ENCODE measurements at places on chromosomes 5 and 9.

GRCh38 chr5:145975001-145975360, 38.6 kb downstream of the SH3RF2 start:
- DNase-seq: no peak

- DNase-seq: no peak
Measured at GRCh38 chr9:740221-740620, 101.3 kb upstream of the DMRT1 start.

- DNase-seq: no peak
Measured at GRCh38 chr9:91338681-91339080, 23.0 kb downstream of the AUH start.

GRCh38 chr5:112532654-112533360, 113.7 kb upstream of the EPB41L4A start:
- no peak for DNase-seq

- DNase-seq: no peak
Measured at GRCh38 chr9:116686693-116687073, 422 bp upstream of the TRIM32 start.

- no peak for DNase-seq
Measured at GRCh38 chr5:99765011-99765410, 770.2 kb upstream of the FAM174A start.

- no peak for DNase-seq
Measured at GRCh38 chr5:25414742-25415141, 770.0 kb upstream of the CDH10 start.

- no peak for DNase-seq
Measured at GRCh38 chr5:130541617-130542221, 623.3 kb downstream of the HINT1 start.

DNA sequence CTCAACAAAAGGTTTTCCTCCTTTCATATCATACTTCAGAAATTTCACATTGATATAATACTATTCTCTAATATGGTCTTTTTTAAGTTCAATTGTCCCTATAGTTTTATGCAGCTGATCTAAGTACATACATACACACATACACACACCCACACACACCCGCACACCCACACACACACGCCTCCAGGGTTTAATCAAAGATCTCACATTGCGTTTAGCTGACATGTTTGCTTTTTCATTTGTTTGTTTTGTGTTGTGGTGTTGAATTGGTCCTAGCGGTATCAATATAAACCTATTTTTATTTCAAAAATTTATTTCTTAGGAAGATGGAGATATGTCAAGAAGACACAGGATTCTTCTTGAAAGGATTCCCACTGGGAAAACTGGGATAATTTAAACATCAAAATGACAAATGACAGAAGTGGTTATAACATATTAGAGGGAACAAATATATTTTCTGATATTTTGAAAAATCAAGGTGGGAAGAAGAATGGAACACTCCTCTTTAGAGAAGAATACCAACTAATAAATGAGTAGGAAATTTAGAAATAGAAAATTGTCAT, 434.9 kb upstream of the SLC30A5 start:
- DNase-seq: no peak

GRCh38 chr9:33506626-33507370, 17.3 kb upstream of the ANKRD18B start:
- no peak for DNase-seq

DNA sequence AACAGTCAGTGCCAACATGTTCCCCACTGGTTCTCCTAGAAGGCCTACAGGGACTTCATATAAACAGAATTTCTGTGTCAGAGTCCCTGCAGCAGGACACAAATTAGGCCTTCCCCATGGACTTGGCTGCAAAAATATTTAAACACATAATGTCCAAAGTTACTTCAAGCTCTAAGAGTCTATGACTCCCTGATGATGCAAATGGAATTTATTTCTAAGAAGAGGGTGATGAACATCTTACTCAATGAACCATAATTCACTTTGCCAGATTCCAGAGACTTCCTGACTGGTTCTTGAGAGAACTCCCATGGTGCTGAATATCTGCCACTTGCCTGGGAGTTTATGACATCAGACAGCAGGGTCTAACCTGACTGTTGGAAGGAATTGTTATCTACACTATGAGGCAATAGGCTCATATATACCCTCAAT, 32.7 kb upstream of the ADRA1B start:
- no peak for DNase-seq

GRCh38 chr5:158957196-158957595, 142.5 kb downstream of the EBF1 start:
- no peak for DNase-seq

DNA sequence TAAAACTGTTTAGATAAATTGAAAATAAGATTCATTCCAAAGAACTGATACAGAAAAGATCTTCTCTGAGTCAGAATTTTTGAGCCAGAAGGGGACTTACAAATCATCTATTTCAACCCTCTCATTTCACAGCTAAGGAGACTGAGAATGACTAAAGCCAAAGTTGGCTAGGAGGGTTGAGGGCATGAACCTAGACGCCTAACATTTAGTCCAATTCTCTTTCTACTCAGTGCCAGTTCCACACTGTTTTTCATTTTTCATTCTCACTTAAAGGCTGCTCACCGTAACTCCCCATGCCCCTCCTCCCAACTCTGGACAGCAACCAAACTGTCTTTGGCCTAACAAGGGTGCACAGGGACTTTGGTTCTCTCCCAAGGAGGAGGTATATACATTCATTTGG, 364.0 kb downstream of the NDUFS4 start:
- no peak for DNase-seq

GRCh38 chr5:92980491-92980890, 600.5 kb downstream of the NR2F1-AS1 start:
- no peak for DNase-seq

DNA sequence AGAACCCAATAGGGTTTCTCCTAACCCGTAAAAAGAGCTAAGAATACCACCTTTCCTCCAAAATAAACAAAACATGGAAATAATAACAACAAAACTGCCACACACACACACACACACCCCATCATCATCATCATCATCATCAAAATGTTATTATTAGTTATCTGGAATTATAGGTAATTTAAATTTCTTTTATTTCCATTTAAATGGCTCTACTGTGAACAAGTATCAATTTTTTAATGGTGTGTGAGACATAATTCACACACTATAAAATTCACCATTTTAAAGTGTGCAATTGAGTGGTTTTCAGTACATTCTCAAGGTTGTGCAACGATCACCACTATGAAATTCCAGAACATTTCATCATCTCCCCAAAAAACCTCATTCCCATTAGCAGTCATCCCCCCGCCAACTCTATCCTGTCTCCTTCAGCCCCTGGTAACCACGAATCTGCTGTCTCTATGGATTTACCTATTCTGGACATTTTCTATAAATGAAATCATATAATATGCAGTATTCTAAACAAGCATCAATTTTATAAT, 172.7 kb downstream of the ROR2 start:
- no peak for DNase-seq

DNA sequence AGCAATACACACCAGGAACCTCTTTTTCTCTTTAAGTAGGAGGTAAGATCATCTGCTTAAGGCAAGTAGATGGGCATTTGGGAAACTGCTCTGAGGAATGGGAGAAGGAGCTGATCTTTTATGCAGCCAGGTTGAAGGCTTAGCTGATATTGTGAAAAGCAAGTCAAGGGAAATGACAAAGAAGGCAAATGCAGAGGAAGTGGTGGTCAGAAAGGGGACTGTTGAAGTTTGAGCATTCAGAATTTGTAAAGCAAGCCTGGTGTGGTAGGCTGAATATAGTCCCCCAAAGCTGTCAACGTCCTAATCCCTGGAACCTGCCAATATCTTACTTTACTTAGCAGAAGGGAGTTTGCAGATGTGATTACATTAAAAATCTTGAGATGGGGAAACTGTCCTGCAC, 128.9 kb downstream of the ADAMTS12 start:
- no peak for DNase-seq

- DNase-seq: no peak
Measured at GRCh38 chr5:78419396-78419795, 59.0 kb downstream of the SCAMP1 start.

DNA sequence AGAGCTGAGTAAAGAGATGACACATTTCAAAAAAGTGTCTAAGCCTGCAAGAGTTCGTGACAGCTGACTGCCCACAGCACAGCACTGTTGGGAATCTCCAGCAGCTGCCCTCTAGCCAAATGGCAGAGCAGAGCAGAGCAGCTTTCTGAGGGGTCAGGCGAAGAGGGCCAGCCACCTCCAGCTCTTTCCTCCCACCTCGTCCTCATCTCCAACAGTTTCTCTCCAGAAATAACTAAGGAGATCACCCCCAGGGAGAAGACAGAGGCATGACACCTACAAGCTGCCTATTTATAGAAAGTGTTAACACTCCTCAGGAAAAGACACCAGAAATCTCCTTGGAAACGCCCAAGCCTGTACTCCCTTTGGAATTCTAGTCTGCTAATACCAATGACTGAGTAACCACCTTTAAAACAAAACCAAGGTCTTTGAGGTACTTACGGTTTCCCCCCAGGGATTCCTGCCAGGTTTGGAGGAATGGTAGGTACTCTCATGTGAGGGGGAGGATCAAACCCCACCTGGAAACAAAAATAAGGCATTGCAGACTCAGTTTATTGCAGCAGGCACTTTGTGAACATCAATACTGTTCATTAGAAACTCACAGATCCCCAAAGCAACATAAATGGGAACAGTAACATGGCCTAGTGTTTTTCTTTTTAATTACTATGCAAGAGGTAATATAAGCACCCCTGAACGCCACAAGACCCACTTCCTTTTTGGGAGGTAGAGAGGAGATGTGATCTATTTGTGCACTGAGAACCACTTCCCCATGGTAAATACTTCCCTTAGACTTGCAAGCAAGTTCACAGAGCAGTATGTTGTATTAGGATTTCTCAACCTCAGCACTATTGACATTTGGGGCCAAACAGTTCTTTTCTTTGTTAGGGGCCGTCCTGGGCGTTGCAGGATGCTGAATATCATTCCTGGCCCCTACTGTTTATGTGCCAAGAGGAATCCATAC, 79.3 kb downstream of the TLE1 start:
- DNase-seq: no peak

DNA sequence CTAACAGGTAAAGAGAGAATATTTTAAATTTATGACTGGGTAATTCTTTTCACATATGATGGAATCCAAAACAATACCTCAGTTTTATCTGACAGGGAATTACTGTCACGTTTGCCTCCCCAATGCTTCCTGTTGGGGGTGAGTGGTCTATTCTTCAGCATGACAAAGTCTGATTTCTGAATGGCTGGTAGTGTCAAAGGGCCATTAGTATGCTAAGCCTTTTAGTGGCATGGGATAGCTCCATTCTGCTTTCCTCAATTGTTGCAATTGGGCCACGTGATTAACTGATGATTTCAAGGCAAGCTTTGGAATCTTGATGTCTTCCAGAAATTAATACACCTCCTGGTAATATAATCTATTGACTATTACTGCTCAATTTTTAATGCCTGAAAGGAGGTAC, 14.7 kb upstream of the NDUFS4 start:
- DNase-seq: no peak

GRCh38 chr5:34722183-34722582, 66.1 kb downstream of the RAI14 start:
- DNase-seq: no peak

- DNase-seq: peak; percentile 46
Measured at GRCh38 chr9:92506184-92506857, 24.0 kb upstream of the ASPN start.

DNA sequence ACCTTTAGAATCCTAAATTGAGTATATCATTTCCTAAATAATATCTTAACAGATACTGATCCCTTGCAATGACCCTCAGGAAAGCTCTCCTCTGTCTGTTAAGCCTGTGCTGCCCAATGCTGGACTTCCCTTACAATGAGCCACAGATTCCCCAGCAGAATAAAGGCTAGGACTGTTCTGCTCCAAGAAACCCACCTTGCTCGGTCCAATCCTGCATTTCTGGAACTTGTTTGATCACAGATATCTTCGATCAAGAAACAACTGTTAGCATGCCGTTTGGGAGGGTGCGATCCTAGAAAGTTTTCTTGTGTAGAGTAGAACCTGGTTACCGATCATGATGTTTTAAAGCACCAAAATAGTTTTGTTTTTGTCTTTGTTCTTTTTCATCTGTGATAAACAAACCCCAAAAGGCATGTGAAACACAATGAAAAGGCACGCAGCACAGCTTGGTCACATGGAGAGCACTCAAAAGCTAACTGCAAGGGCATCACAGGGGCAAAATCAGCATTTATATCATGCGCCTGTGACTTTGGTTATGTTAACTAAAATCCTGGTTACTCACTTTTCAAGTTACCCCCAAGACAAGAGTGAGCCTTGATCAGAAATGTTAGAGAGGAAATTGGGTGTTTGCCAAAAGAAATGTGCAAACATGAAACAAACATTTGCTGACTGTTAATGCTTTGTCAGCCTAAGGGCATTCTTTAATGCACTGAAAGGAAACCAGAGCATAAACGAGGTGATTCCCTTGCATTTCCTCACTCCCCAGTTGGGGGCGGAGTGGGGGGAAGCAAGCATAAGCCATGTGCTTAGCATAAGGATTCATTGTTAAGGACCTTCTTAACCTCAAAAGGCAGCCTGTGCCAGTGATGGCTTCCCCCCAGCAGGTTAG, 61.9 kb upstream of the ADAMTS16 start:
- DNase-seq: no peak

GRCh38 chr5:78768781-78769380, 120.3 kb upstream of the LHFPL2 start:
- DNase-seq: no peak

- no peak for DNase-seq
Measured at GRCh38 chr5:92019376-92019990, 636.4 kb upstream of the ARRDC3 start.

DNA sequence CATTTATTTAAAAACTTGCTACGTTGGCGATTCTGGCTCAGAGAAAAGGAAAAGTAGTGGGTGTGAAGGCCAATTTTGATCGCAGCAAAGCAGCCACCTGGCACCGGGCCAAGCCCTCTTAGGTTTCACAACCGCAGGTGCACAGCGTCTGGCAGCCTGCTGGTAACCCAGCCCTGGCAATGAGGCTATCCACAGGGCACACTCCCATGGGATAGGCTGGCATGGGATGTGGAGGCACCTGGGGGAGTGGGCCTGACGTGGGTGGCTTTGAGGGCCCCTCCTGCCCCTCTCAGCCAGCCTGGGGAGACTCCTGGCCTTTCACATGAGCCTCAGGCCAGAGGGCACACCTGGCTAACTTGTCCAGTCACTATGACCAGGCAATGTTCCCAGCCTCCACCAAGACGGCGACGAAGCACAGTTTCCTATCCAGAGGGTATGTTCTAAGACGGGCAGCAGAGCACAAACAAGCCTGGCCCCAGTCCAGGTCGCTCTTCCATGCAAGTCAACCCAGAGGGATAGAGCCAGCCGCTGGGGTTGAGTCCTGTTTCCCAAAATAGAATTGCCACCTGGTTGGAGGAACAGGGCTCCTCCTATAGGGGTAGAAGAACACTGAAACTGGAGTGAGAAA, 19.0 kb downstream of the CMBL start:
- no peak for DNase-seq

- peak; percentile 40 for DNase-seq
Measured at GRCh38 chr9:70589571-70590314, 175.3 kb upstream of the KLF9 start.

- no peak for DNase-seq
Measured at GRCh38 chr9:112870556-112870955, 20.1 kb downstream of the SLC46A2 start.

- DNase-seq: no peak
Measured at GRCh38 chr5:143101121-143101520, 302.4 kb downstream of the NR3C1 start.

- no peak for DNase-seq
Measured at GRCh38 chr9:15150939-15151338, 156.1 kb downstream of the TTC39B start.

GRCh38 chr5:167967494-167968177, 323.8 kb upstream of the WWC1 start:
- no peak for DNase-seq
